RPMI7951 (cell line): ENCODE measurements at places on chromosomes 1 and 21. TPM values are rescaled to one million over a fixed set of nuclear protein-coding genes. Genes with fewer than 3 reads are reported as not detected.

FMOD gene
- total RNA-seq, result not detected in 2 replicates

ARHGEF10L gene
- total RNA-seq, result 2.2 and 3.3 TPM in 2 replicates

IVL gene
- total RNA-seq, result not detected in 2 replicates

DNA sequence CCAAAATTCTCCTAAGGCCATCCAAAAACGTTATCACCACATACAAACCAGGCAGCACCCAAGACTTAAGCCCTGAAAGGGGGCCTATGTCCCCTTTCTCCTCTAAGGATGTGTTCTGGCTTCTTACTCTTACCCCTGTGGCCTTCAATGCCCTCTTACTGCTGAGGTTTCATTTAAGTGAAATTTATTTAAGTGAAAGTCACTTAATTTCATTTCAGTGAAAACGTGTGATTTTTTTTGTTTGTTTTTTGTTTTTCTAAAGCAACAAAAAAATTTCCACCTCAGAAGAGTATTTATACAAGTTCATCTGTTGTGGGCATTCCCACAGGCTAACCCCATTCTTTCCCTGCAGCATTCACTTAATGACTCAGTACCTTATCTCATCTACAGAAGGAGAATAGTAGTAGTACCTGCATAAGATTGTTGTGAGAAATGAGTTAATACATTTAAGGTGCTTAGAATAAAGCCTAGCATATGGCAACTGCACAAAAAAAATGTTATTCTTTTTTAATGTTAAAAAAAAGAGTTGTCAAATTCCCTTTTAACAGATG, 220.6 kb downstream of the CHRM3 start:
- no peak for DNase-seq

DNA sequence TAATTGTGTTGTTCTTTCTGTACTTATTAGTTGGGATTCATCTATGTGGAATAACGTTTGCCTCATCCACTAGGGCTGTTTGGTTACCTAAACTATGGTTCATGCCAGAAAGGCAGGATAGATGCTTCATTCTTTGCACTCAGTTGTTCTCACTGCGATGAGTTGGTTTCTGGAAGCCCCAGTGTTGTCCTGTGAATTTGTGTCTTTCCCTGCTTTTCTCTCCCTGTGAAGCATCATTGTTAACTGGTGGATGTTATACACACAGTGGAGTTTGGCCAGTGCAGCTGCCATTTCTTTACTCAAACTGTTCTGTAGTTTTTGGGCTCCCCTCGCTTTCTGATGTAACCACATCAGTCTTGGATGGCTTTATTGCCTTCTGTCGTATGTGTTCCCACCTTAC, 143.6 kb upstream of the COL6A1 start:
- no peak for DNase-seq
